ENCODE measurements at places on chromosomes 3 and 15.

DNA sequence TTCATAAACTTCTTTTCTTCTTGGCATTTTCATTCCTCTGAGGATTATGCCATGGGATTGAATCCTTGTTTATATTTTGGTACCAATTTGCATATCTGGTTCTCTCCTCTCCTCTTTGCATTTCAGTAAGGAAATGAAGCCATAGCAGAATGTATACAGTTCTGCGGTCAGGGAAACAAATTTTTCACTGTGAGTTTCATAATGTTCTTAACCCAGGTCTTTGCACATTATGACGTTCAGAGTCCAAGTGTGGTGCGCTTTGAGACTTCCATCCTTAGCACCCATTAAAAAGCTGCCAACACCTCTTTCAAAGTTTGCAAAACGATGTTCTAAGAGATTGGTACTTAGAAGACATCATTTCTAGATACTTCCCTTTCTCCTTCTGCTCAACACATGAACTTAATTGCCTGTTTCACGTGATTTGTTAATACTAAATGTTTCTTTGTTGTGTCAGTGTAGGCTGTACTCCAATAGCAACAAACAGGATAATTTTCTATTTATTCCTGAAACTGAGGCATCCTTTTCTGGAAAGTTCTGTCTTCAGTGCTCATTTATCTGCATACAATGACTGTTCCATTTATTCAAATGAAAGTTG lies 953.1 kb upstream of the NR2F2 start:
- no peak for DNase-seq

DNA sequence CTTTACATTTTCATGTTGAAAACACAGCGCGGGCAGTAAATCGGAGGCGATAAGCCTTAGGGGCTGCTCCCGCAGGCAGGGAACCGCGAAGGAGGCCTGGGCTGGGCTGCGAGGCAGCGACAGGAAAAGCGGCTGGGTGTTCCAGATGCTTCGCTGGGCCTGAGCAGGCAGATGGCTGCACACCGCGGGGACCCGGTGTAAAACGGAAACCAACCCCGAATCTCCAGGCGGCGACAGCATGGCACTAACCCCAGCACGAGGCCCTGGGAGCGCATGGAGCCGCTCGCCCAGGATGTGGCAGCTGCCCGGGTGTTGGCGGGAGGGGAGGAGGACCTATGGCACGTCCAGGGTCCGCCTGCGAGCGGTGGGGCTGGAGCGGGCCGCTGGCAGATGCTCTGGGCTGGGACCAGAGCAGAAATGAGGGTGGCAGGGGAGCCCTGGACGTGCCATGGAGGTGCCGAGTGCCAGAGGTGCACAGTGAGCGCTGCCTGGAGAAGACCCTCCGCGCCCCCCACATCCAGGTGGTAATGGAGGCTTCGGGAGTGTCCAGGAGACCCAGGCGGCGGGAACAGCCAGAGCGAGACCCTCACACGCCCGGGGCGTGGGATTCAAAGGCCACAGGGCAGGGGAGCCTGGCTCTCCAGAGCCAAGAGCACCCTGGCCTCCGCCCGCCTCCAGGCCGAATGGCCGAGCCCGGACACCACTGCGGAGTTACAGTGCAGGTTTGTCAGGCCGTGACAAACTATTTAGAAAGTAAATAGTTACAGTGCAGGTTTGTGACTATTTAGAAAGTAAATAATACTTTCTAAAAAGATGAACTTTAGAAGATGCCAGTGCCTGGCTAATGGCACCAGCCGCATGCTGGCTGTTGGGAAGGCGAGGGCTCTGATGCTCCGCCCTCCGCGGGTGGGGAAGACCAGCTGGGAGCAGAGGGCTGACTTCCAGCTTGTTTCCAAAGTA lies 293.6 kb downstream of the OCA2 start:
- no peak for DNase-seq

DNA sequence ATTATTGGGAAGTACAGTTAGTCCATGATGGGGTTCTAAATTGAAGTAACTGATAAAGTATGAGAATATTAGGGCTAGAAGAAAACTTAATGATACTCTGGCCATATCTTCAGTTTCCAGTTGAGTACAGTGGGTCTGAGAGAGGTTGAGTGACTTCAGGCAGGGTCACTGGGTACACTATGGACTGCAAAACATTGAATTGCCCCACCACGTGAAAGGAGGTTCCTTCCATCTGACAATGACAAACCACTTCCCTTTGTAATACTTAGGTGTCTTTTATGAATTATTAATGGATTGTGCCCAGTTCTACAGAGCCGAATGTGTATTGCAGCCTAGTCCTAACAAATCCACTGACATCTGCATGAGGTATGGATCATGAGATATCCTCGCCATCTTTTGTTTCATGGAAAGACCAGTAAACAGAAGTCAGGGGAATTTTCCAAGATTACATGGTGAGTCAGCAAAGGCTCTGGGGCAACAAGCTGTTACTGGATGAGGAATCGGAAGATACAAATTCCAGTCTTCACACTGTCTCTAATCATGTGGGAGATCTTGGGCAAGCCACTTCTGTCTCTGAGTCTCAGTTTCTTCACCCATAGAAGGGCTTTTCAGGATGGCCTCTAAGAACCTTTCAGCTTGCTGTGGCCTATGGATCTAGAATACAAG lies 66.5 kb upstream of the BCL6 start:
- DNase-seq = peak; percentile 65

- peak; percentile 28 for DNase-seq
Observed at GRCh38 chr15:59367022-59367451, 5.6 kb downstream of the MYO1E start.

GRCh38 chr15:69591905-69592508 lies 139.4 kb downstream of the RPLP1 start:
- DNase-seq = no peak

DNA sequence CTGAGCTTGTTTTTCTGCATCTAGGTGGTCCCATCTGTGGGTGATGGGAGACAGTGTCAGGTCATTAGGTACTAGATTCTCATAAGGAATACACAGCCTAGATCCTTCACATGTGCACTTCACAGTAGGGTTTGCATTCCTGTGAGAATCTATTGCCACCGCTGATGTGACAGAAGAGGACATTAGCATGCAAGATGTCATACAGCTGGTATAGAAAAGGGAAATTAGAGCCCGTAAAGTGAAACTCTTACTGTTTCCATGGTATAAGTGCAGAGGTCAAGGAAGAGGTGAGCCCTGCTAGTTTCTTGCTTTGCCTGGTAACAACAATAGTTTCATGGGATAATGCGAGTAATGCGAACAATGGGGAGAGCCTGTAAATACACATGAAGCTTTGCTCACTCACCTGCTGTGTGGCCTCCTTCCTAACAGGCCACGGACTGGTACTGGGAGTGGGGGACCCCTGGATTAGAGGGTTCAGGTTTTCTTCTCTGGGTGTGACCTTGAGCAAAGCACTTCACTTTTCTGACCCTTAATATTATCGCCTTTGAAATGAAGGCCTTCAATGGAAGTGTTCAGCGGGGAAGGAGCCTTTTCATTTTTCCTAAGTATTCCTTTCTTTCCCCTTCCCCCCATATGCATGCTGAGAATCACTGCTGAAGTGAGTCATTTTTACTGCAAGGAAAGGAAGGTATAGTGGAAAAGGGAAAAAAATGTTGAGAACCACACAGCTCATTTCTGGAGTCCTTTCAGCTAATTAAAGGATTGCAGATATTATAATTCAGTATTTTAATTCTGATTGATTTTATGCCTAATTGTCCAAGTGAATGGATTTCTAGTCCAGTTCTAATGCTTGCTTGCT lies 286.4 kb downstream of the UBE2E2 start:
- DNase-seq = no peak

DNA sequence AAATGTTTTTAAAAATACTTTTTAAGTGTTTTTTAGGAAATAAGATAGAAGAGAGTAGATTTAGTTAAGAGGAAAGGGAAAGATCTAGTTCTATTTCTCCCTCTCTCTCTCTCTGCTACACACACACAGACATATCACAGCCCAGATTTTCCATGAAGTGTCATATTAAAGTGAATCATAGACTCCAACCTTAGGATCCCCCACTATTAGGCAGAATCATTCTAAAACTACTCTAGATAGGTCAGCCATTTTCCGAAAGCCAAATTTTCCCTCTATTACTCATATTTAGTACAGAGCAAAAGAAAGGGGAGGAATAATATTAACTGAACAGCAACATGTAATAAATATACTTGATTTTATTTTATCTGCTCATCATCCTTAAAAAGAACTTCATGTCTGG lies 45.1 kb upstream of the RSL24D1 start:
- DNase-seq = no peak

GRCh38 chr3:5768281-5768945 lies 580.9 kb downstream of the EDEM1 start:
- no peak for DNase-seq

- DNase-seq = no peak
Observed at GRCh38 chr3:170740726-170741591, 129.0 kb downstream of the RPL22L1 start.

GRCh38 chr15:60937278-60937677 lies 291.8 kb downstream of the RORA start:
- DNase-seq = no peak

DNA sequence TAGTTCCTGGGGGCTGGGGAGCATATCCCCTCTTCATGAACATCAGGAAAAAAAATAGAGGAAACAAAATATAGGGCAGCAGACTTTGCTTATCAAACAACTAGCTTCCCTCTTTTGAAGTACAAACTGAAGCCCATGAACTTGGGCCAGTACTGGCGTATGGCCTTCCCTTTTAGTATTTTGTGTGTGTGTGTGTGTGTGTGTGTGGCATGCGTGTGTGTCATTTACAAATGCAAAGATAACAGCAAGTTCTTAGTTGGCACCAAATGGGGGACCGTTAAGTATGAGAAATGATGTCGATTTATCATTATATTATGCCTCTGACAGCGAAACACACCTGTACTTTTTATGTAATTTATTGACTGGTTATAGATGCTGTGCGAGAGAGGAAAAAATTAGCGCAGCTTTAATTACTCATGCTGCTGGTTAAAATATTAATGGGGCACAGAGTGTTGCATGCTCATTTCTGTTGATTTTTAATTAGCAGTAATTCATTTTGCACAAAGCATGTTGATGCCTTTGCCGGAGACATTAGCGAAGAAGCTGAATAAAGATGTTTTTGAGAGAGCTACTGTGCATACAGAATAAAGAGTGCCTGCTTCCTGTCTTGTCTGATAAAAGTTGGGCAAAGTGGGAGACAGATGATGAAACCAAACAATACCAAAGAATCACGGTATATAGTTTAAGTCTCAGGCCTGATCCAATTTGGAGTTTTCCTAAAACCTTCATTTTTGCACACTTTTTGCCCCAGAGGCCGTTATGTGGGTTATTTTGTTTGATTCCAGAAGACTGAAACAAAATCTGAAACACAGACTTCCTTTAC lies 297.1 kb downstream of the SATB1 start:
- DNase-seq = peak; percentile 13

GRCh38 chr15:62896969-62897486 lies 145.5 kb upstream of the TPM1 start:
- DNase-seq = no peak

DNA sequence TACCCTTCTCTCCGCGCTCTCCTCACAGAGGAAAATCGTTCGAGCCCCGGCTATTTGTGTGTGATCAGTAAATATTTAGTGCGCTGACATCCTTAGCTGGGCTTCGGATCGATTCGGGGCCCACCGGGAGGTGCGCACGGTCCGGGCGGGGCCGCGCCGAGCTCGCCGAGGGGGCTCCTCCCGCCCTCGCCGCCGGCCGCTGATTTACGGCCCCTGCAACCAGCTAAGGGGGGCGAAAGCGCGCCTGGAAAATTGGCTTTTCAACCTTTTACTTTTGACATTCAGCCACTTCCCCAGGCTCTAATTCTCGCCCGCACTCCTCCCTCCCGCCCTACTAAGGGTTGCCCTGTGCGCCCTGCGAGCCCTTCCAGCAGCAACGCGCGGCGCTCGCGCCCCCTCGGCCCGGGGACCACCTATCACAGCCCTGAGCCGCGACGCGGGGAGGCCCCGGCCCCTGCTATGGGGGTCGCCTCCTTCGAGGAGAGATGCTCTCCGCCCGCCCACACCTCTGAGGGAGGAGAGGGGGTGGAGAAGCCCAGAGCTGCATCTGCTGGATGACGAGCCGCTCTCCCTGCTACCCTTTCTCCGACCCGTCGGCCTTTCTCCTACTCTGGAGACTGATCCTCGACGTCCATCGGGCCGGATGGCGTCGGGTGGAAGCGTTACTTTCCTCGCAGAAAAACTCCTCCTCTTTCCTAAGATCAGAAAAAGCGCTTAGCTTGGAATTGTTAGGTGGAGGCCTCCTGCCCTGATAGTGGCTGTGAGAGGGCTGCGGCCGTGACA lies 7.8 kb upstream of the NR2F2 start:
- no peak for DNase-seq

DNA sequence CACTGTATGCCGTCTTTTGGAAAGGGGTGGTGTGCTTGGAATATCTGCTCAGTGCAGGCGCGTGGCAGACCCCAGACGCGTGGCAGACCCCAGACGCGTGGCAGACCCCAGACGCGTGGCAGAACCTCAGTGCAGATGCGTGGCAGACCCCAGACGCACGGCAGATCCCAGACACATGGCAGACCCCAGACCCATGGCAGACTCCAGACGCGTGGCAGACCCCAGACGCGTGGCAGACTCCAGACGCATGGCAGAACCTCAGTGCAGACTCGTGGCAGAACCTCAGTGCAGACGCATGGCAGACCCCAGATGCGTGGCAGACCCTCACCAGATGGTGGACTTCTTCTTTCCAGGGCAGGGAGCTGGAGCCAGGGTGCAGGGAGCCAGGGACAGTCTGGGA lies 637 bp upstream of the MUC4 start:
- no peak for DNase-seq

GRCh38 chr3:5473471-5473870 lies 286.0 kb downstream of the EDEM1 start:
- DNase-seq = no peak

DNA sequence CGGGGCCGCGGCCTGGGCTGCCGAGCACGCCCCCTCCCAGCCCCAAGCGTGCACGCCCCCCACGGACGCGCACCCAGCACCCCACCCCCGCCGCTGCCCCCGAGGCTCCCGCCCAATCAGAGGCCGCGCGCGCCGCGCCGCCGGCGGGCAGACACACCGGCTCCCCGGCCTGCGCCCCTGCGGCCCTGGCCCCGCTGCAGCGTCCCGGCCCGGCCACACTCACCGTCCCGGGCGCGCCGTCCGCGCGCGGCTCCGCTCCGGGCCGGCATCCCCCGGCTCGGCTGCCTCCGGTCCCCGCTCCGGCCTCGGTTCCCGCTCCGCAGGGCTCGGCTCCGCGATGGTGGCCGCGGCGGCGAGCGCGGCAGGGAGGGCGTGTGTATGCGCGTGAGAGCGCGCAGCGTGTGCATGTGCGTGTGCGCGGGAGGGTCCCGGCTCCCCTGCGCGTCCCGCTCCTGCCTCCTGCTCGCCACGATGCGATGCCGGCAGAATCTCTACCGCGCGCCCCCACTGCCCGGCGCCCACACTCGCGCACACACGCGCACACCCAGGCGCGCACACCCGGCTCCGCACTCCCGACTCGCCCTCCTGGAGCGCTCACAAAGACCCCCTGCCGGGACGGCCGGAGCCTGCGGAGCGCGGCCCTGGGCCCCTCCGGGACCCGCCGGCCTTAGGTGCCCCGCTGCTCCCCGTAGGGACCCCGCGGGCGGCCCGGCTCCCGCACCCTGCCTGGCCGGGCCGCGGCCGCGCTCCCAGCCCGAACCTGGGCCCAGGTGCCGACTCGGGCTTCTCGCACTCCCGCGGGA lies 186.5 kb upstream of the LINGO1 start:
- no peak for DNase-seq

- DNase-seq = no peak
Observed at GRCh38 chr15:66936861-66937582, 128.4 kb upstream of the SMAD3 start.

- no peak for DNase-seq
Observed at GRCh38 chr3:61788623-61789507, 227.5 kb downstream of the PTPRG start.

Measured in suppressor macrophage (primary cell).